ENCODE measurements at places on chromosomes 11 and 22.

DNA sequence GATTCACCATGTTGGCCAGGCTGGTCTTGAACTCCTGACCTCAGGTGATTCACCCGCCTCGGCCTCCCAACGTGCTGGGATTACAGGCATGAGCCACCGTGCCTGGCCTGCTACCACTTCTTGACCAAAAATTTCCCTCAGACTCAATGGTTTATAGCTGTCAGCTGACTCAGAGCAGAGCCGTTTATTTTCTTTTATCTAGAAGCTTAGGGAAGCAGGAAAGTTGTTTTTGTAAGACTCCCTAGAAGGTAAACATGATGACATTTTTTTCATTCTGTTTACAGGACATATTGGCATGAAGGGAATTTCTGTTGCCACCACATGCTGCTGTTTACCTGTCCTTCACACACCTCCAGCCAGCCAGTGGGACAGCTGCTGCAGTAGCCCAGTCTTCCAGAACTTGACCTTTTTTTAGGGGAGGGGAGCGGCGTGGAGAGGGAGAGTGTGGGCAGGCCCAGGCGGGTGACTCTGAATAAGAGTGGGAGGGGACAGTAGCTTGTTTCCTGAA, 56.1 kb upstream of the PTPRJ start:
- peak; percentile 36 for DNase-seq

- no peak for DNase-seq
These were observed 9.2 kb downstream of the THYN1 start for GRCh38 chr11:134243913-134244312.

DNA sequence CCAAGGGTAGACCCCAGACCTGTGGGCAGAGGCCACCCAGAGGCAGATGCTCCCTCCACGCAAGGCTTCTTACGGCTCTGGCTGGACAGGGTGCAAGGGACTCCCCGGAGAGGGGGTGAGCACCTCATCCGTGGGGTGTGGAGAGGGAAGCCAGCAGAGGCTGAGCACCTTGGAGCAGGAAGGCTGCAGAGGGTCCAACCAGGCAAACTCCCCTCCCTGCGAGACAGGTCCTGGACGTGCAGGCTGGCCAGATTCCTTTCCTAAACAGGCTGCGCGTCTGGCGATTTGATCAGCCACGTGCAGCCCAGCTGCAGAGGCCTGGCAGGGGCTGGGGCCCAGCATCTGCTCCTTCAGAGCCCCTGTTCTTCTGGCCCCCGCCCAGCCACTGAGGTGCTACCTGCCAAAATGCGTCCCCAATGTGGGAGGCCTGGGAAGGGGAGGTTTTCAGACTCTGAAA, 49.3 kb downstream of the WNT11 start:
- DNase-seq = no peak

- DNase-seq = no peak
These were observed 21.2 kb downstream of the SUN2 start for GRCh38 chr22:38734421-38735100.

DNA sequence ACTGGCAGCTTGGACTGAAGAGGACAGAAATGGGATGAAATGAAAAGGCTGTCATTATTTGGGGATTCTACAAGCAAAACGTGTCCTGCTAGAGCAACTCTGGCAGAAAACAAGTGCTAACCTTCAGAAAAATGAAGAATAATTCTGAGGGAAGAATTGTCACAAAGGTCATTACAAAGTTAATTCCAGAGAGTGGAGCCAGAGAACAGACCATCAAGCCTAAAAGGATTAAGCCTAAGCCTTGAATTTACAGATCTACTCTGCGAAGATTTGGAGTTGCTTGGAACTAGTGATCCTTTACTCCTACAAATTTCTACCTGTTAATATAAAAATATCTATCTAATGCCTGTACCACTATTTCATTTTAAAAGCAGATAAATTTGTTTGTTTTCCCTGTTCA, 1077.3 kb upstream of the CNTN5 start:
- no peak for DNase-seq

DNA sequence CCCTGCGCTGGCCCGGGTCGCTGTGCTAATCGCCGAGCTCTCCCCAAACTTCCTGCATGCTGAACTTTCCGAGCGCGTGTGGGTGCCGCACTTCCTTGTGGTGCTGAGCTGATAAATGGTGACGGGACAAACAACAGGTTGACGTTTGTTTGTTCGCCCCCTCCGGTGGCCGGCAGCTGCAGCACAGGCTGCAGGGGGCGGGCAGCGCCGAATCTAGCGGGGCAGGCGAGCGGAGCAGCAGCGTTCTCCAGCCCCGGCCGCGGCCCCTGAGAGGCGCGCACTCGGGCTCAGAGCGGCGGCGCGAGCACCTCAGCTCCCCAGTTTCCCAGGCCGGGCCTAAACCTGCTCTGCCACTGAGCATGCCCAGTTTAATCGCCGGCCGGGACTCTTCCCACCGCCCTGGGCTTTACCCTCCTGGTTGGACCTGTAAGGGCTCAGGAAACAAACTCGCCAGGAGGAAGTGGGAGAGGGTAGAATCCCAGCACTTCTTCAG, at the start of gene PDGFD:
Gene PDGFD (minus strand): TSS at position 120 of the 493 bp plus-strand sequence.
- DNase-seq = peak; percentile 86

DNA sequence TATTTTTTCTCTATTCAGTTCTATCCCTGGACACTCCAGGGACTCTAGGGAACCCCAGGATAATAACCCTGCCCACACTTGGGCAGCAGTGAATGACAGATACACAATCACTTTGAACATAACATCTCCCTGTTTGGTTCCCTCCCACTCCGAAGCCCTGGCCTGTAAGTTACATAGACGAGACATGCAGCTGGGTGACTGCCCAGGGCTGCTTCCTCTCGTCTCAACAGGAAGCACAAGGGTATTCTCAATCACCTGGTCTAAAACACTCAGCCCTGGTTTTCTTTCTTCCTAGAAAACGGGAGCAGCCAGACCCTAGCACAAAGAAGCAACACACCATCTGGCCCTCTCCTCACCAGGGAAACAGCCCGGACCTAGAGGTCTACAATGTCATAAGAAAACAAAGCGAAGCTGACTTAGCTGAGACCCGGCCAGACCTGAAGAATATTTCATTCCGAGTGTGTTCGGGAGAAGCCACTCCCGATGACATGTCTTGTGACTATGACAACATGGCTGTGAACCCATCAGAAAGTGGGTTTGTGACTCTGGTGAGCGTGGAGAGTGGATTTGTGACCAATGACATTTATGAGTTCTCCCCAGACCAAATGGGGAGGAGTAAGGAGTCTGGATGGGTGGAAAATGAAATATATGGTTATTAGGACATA, 19.4 kb downstream of the LAYN start:
- no peak for DNase-seq

DNA sequence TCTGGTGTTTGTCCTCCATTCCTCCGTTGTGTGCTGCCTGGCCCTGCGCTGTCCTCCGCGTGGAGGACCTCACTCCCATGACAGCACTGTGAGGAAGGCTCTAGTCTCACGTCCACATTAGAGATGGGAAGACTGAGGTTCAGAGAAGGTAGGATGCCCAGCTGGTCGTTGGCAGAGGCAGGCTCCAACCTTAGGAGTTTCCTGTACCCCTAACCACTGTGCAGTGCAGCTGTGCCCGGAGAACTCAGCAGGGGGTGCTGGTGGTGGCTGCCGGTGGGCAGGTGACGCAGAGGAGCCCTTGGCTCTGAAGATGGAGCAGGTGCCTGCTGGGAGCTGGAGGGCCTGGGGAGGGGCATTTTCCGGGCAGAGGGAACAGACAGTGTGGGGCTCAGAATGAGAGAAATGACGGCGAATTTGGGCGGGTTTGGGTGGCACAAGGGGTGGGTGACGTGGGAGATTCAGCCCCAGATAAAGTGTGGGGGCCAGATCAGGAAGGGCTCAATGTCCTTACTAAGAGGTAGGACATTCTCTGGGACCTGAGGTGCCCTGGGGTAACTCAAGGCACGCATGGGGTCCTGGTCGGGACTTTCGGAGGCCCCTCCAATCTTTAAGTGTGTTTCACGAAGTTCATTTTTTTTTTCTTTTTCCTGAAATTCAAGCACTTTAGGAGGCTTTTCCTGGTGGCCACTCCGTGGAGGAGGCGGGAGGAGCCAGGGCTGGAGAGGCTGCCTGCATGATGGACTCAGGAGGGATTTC, 535.0 kb downstream of the TBC1D22A start:
- DNase-seq = no peak

GRCh38 chr22:37163575-37164504, 14.1 kb upstream of the IL2RB start:
- DNase-seq = no peak

- no peak for DNase-seq
These were observed 18.1 kb downstream of the MRGPRD start for GRCh38 chr11:68962527-68963250.

GRCh38 chr11:15374418-15374817, 259.7 kb downstream of the INSC start:
- DNase-seq = no peak

GRCh38 chr11:8081591-8082250, 710 bp downstream of the TUB start:
- peak; percentile 68 for DNase-seq

DNA sequence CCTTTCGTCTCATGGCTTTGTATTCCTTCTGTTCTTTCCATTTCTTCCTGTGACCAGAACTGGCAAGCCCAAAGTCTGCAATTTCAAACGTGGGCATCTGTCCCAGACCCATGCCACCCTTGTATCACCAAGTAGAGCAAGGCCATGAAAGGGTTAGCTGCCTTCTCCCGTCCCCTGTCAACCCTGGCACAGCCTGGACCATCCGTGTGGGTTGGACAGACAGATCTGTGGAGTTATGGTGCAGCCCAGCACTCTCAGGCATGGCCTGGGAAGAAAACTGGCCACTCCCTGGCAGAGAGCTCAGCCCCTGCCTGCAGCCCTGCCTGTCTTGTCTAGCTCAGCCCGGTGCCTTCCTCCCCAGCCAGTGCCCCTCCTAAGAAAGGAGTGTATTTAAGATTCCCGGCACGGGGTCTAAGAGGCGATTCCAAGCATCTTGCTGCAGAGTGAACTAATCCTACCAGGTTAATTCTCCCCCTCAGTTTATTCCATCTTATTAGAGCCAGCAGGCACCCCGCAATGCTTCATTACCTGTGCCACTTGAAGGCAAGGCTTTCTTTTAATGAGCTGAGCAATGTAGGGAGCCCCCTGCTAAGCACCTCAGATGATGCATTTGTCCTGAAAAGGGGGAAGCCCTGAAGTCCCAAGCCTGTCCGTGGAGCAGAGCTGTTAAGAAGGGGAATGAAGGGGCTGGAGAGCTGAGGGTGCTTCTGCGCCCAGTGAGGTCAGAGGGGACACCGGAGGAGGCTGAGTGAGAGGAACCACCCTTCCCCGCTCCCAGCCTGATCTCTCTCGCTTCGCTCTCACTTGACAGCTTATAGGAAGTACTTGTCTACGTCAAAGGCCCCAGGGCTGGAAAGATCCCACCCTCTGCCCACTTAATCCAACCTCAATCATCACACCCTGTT, 130.6 kb downstream of the SPATA19 start:
- DNase-seq = no peak

- peak; percentile 21 for DNase-seq
These were observed 165.0 kb downstream of the SOX6 start for GRCh38 chr11:16191212-16191867.

- no peak for DNase-seq
These were observed 65.9 kb upstream of the HMGXB4 start for GRCh38 chr22:35191412-35191811.

- DNase-seq = no peak
These were observed 23.6 kb downstream of the XRRA1 start for GRCh38 chr11:74925281-74925680.

DNA sequence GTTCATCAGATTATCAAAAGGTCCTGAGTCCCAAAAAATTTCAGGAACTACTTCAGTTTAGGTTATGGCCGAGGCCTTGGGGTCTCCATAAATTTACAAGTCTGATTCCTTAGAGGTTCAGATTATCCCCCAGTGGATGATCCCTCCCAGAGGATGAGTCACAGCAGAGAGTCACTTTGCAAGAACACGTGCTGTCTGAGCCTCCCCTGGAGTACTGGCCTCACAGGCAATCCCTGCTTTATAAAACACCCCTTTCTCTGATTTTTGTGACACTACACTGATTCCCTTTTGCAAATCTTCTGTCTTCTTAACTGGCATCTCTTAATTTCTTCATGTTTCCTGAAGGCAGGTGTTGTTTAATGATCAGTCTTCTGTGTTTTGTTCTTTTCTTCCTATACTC, 45.3 kb downstream of the CCDC34 start:
- DNase-seq = no peak

GRCh38 chr22:35484651-35485556, 55.7 kb upstream of the RASD2 start:
- DNase-seq = no peak

- DNase-seq = no peak
These were observed 24.0 kb downstream of the PLAAT3 start for GRCh38 chr11:63590024-63590788.

- no peak for DNase-seq
These were observed 59.4 kb upstream of the CD44 start for GRCh38 chr11:35079611-35080010.

GRCh38 chr11:122656631-122657101, 1.1 kb downstream of the UBASH3B start:
- peak; percentile 83 for DNase-seq

GRCh38 chr11:10730151-10730550, 20.9 kb upstream of the CTR9 start:
- no peak for DNase-seq

DNA sequence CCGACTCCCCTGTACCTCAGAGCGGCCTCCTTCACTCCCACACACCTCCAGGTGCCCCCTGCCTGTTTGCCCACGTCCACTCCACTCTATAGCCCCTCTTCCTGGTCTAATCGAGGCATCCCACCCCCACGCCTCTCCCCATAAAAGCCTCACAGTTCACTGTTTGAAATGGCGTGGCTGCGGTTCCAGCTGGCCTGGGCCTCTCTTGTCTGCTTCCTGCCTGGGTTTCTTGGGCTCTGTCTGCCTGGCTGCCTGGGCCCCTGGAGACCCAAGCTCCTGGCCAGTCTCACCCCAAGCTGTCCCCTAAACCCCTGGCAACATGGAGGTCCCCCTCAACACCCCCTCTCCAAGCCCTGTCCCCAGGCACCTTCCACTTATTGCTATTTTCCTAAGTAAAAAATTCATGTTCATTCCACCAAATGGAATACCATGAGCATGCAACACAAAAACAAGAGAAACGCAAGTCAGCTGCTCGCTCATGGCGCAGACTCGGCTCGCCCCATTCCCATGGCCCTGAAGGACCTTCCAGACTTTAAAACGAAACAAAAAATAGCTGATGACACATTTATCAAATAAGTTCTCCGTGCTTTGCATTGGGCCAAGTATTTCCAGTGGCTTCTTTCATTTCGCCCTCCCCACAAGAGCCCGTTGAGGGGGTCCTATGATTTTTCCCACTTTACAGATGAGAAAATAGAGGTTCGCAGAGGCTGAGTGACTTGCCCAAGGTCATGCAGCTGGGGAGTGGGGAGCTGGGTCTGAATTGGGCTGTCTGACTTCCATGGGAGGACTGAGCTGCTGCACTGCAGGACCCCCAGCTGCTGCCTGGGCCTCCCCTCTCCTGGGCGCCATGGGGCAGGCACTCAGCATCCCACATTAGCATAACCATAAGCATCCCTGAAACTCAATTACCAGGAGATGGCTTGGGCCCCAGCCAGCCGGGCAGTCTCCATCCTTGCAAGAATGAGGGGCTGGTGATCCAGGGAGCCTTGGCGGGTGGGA, 11.7 kb upstream of the FLRT1 start:
- no peak for DNase-seq
